NCI-H2081 (cell line): ENCODE measurements at places on chromosomes 6 and 20.
A peak's percentile ranks its signal among the peaks of the same experiment; 100 is the strongest.

DNA sequence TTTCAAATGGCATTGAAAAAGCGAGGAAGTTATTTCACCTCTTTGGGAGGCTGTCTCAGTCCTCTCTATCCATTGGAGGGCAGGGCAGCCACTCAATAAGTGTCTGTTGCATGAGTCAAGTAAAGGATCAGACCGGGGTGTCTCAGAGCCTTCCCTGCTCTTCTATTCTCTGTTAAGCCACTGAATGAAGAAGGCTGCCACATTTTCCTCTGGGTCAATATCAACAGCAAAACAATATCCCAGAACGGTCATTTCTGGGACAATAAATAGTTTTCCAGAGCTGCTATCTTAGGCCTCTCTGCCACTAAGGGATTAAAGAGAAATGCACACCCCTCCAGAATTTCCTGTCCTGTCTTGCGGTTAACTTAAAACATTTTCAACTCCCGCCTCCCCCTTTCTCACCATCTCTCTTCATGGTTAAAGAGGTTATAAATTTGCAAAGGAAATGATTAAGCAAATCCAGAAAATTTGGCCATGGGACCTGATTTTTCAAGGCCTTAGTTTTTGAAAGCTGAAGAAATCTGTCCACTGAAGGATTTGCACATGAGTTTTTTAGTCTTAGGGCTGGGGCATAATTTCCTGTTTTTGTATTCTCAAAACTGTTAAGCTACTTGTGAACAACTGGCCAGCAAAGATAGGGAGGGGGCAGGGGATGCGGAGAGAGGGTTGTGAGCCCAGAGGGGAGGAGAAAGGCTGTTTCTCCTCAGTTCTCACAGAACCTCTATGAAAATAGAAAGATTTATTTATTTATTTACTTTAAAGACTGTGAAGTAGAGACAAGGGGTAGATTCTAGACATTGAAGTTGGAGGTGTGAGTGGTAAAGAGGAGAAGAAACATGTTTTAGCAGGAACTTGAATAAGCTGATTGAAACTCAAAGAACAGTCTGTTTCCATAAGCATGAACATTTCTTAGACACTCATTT, 135.7 kb downstream of the BCAS1 start:
- DNase-seq: no peak

GRCh38 chr6:10303608-10304506, 111.0 kb downstream of the TFAP2A start:
- no peak for DNase-seq

DNA sequence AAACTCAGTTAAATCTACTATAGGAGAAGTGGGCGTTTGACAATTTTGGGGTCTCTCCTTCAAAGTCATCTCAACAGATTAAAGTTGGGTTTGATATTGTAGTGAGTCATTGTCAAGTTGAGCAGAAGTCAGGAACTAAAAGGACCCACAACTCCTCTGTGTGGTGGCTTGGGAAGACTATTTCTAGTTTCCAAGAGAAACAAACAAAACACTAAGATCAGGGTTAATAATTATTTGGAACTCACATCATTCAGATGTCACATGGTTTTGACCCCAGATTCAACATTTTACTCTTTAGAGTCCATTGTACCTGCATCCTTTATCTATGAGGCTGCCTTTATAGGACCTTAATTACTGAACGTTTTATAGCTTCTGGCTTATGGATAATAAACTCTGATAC, 45.3 kb upstream of the TINAG start:
- no peak for DNase-seq

DNA sequence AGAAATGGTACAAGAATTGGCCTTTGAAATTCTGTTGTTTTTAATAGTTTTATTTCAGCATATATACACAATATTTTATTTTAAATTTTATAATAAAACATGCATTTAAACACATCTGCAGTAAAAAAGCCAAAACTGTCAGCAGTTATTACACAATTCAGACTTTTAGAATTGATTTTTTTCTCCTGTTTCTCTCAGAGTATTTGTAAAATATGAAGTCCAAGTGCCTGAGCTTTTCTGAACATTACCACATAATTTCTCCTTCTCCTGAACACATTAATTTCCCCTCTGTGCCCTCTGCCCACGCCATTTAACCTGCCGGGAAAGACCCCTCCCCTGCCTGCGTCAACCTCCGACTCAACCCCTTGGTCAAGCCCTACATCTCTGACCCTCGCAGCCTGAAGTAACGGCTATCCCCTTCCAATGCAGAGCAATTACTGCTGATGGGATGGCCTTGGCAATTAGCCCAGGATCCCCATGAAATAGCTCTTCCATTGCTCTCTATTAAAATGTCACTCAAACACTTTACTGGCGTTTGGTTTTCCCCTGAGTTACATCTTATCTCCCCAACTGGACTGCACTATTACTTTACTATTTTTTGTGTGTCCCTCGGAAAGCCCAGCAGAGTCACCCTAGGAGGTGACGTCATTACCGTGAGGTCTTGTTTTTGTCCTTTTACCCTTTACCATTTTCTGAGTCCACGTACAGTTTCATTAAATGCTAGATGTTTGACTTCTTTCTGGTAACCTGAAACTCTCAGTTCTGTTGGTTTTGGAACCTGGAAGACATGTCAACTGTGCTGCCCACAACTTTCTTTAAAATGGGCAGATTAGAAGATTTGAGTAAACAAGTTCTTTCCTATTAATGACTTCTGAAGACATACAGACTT, 146.7 kb upstream of the TAB2 start:
- no peak for DNase-seq

- no peak for DNase-seq
Measured at GRCh38 chr6:32920715-32921114, 20.1 kb downstream of the HLA-DMB start.

DNA sequence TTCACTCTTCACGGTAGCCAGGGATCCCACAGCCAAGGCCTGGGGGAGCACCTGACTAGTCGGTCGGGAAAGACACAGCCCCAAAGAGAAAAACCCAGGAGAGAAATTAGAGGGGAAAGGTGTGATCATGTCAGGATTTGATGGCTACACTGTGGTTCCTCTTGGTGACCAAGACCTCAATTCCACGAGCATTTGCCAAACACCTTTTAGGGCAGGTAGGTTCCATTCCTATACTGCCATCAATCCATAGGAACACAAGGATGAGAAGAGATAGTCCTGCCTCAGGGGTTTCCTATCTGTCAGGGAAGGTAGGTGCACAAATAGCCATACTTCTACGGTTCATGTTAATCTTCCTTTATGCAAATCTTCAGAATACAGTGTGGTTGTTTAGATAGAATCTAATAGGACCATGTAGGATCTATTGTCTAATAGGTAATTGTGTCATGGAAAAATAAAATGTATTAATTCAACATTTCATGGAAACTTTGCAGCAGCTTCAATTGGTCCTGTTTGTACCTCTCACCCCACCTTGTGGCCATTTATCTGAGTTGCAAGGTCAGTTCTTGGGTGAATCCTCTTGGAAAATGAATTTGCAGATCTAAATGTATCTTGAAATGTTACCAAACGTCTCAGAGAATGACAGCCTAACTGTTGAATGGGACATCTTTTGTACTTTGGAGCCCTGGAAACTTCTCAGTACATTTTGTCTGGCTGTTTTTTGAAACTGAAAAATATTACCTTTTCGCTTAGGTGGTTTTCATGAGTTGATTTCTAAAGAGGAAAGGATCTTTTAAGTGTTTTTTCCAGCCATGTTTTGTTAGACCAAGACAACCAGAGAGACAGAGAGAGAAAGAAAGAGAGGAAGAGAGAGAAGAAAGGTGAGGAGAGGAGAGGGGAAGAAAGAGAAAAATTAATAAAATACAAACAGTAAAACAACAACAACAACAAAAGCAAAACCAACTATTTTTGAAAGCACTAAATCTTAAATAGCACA, 33.7 kb upstream of the IYD start:
- peak; percentile 17 for DNase-seq

DNA sequence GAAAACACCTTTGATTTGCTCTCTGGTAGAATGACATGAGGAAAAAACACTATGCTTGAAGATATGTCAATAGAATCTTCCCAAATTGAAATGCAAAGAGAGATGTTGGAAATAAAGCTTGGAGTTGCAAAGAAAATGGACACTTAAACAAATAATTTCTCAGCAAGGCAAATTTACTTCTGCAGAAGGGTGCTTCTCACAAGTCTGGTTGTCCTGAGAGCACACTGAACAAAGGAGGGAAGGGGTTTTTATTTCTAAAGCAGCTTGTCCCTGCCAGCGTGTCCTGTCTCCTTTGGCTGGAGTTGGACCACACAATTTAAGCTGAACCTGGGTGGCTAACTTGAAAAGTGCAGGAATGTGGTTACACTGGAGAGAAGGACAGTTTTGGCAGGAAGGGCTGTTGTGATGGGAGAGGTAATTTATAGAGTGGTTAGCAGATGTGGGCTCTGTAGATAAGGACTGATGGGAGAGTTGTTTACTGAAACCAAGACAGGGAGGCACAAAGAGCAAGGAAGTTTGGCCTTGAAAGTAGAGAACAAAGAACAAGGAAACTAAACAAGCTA, 454.6 kb upstream of the EYS start:
- peak; percentile 0 for DNase-seq

- no peak for DNase-seq
Measured at GRCh38 chr6:2111162-2111677, 134.2 kb downstream of the GMDS start.

- no peak for DNase-seq
Measured at GRCh38 chr20:32480371-32481241, 104.5 kb downstream of the NOL4L start.

- DNase-seq: peak; percentile 6
Measured at GRCh38 chr20:33812908-33813462, 1.8 kb downstream of the CHMP4B start.
